ENCODE measurements at places on chromosomes 3 and 15.

GRCh38 chr3:5489536-5489935 lies 302.0 kb downstream of the EDEM1 start:
- no peak for DNase-seq

- DNase-seq: no peak
Measured at GRCh38 chr3:58102390-58102750, 94.1 kb downstream of the FLNB start.

DNA sequence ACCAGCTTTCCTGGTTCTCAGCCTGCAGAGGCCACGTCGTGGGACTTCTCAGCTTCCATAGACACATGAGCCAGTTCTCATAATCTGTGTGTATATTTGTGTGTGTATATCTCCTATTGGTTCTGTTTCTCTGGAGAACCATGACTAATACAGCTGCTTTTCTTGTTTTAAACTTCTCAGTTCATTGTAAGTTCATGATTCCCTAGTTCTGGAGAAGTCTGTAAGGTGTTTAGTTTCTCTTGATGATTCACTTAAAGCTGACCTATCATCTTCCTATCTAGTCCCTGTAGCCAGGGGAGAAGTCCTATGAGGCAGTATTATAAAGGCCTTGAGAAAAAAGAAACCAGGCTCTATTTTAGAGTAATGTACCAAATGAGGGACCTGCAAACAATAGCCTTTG lies 147.7 kb downstream of the RYR3 start:
- no peak for DNase-seq

DNA sequence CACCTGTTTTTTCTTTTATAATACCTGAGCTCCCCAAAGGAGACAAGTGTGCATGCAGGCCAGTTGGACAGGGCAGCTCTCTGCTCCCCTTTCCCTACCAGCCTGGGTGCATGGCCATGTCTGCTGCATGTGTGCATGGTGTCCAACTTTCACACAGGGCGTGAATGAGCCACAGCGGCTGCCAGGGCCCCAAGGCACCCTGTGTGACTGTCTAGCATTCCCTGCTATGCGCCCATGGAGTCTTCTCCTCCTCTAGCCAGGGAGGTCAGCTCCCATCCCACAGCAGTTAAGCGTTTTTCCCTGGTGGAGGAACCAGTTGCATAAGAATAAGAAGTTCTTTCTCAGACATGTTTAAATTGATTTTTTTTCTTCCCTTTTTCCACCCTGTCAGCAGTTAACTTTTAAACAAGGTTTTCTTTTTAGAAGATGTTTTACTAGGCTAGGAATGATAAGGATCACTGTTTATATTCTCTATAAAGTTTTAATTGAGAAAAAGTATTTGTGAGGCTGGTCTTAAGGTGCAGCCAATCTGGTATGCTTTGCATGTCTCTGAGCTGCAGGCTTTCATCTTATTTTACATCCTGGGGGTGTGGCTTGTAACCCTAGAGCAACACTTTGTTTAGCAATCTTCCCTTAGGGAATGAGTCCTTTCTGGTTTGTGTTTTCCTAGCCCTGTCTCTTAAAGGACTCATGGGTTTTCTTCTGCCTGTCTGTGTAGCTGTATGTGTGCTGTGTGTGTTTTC lies 20.5 kb upstream of the OR5H1 start:
- DNase-seq: no peak

GRCh38 chr15:44427756-44428724 lies 611 bp downstream of the CTDSPL2 start:
- DNase-seq: peak; percentile 65

- no peak for DNase-seq
Measured at GRCh38 chr3:23550402-23550801, 255.4 kb upstream of the UBE2E1 start.

GRCh38 chr3:115217678-115218451 lies 70.8 kb upstream of the ZBTB20 start:
- DNase-seq: peak; percentile 52

All from GM03348 (cell line).